ENCODE measurements at places on chromosomes 2 and 18.

DNA sequence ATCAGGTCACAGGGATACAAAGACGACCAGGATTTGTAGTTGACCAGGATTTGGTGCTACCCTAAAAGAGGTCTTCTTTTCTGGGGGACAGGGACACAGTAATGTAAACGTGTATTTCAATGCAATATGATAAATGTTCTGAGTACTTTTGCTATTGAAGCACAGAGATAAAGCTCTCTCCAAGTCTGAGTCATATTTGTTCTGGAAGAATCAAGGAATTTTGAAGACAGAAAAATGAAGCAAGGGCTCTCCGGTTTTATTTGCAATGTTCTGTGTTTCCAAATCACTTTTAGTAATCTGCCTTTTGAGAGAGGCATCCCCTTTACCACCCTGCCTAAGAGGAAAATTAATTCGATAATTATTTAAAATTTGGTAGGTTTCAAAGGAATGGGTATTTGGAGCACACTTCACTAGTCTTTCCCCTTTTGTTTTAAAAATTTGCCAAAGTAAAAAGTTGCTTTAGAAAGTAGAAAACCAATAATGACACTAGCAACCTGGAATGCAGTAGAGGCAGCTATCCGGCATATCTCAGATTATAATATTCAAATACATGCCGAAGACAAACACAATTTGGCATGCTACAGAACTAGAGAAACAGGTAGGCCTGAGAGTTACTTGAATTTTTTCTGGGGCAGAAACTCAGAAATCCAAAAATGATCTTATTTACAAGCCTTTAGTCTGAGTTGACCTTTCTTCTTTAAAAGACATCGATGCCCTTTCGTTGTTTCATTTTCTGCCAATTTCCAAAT is 82.7 kb downstream of the MREG start:
- no peak for DNase-seq

GRCh38 chr2:150428641-150429040 is 58.8 kb downstream of the RND3 start:
- DNase-seq: no peak

DNA sequence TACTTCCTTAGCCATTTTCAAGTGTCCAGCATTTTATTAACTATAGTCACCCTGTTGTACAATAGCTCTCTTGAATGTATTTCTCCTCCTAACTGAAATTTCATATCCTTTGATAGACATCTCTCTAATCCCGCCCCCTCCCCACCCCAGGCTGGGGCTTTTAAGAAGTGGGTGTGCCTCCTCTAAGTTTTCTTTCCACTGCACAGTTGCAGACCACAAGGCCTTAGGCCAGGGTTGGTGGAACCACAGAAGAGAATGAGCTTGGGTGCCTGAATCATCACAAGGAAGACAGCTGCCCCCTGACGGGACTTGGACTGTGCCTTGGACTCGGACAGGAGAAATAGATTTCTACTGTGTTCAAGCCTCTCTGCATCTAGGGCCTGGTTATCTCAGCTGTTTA is 193.4 kb downstream of the HAUS1 start:
- no peak for DNase-seq

- DNase-seq: no peak
Observed at GRCh38 chr18:12858991-12859390, 25.0 kb downstream of the PTPN2 start.

- DNase-seq: no peak
Observed at GRCh38 chr2:14996351-14997014, 364.0 kb downstream of the LRATD1 start.

- no peak for DNase-seq
Observed at GRCh38 chr18:32238635-32239268, 48.9 kb downstream of the MEP1B start.

- no peak for DNase-seq
Observed at GRCh38 chr2:105776560-105776928, 31.8 kb downstream of the NCK2 start.

GRCh38 chr18:47777626-47778025 is 152.8 kb downstream of the SMAD2 start:
- no peak for DNase-seq

GRCh38 chr2:85915606-85916303 is 27.0 kb upstream of the ST3GAL5 start:
- DNase-seq: no peak

DNA sequence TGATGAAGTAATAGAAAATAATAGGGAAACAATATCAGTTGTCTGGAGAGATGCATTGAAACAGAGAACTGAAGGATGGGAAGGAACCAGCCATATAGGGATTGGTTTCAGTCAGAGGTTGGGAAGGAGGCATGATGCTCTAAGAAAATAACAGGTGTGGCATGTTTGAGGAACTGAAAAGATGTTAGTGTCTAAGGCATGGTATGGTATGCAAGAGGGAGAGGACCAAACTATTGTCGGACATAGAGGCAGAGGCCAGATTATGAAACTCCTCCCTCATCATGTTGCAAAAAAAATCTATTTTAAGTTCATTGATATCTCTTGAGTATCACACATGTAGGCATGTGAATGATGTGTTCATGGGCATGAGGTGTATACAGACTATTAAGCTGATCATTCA is 48.9 kb upstream of the EMILIN2 start:
- DNase-seq: no peak

- no peak for DNase-seq
Observed at GRCh38 chr2:175879679-175880078, 122.4 kb downstream of the LNPK start.

DNA sequence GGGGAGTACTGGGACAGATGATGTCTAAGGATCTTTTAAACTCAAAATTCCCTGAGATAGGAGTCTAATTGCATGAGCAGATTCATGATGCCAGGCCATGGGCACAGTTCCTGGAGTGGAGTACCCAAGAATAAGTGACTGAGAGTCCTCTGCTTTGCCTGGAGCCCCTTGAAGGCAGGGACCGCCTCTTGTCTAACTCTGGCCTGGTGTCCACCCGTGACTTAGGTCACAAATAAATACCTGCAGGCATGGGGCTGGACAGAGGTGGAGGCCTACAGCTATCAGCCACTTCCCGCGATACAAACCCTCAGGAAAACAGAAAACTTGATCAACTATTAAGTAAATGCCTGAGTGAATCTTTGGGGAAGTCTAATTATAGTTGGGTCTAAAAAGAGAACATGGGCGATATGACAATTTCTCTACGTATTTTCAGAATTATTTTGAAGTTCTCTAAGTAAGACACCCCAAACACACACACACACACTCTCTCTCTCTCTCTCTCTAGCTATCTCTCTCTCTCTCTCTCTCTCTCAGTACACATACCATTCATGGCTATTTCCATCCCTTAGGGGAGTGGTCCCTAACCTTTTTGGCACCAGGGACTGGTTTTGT is 1.8 kb upstream of the WIPF1 start:
- no peak for DNase-seq

GRCh38 chr2:183948861-183949260 is 649.5 kb upstream of the ZNF804A start:
- DNase-seq: no peak

DNA sequence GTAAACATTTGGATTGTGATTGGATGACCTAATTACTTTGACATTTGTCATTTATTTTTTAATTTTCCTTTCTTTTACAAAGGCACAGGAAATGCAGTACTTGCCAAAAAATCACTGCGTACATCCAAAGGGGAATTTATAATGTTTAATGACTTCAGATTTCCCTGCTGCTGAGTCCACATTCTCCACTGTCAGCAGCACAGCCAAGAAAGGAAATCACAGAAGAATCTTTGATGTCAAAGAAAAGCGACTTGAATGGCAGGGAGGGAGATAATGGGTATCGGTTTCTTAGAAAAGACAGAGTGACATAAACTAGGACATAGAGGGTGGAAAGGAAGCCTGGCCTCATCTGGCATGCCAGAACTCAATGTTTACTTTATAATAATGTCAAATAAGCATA is 41.4 kb upstream of the COPS8 start:
- DNase-seq: no peak

- DNase-seq: no peak
Observed at GRCh38 chr18:57959278-57959677, 84.7 kb upstream of the NEDD4L start.

DNA sequence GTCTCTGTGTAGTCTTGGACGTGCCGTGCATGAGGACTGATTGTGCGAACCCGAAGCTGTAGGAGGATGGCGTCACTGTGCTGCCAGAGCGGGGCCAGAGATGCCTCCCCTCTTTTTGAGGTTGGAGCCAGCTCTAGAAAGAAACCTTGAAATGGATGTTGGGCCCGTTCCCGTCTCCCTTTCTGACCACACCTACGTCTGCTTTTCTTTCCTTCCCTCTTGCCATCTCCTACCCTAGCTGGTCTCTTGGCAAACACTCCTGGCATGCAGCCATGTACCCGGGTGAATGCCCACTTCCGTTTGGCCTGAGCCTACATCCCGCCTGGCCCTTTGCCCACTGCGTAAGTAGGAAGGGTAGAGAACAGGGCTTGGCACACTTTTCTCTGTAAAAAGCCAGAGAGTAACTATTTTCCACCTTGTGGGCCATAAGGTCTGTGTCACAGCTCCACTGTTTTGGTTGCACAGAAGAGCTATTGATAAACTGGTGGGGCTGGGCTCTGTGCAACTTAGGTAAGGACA is 37.4 kb downstream of the SH3BP4 start:
- no peak for DNase-seq

Measured in activated CD8-positive, alpha-beta memory T cell treated with anti-CD3 and anti-CD28 coated beads for 1 hour (primary cell).